ENCODE measurements at places on chromosomes 16 and 17. TPM values are rescaled to one million over a fixed set of nuclear protein-coding genes. Genes with fewer than 3 reads are reported as not detected.

DNA sequence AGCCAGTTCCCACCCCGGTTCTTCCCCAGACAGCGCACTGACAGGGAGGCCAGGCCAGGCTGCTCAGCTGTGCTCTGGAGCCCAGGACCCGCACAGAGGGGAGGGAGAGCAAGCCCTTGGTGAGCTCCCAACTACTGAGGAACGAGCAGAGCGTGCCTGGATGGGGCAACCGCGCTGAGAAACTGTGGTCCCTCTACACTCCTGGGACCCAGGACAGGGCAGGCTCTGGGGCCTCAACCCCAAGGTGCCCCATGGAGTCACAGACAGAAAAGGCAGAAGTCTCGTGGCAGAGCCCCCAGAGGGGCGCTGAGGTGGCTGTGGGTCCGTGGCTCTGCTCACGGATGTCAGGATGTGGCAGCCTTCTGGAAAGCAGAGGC is 16.3 kb downstream of the SLX4 start:
- DNase-seq: no peak

GRCh38 chr17:50631908-50632571 is 2.6 kb upstream of the ABCC3 start:
- DNase-seq: no peak

DNA sequence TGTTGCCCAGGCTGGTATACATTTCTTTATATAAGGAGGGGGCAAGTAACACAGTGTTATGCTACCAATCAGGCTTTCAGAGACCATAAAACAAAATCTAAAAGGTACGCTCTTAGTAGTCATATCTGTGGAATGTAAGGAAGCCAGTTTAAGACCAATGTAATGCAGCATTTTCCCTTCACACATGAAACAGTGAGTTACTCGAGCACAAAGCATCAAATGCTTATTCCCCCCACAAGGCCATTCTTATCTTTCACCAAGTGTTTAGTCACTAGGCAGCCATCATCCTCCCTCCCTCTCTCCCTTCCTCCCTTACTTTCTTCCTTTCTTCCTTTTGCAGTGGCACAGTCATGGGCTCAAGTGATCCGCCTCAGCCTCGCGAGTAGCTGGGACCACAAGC is 12.8 kb downstream of the HMOX2 start:
- no peak for DNase-seq

DNA sequence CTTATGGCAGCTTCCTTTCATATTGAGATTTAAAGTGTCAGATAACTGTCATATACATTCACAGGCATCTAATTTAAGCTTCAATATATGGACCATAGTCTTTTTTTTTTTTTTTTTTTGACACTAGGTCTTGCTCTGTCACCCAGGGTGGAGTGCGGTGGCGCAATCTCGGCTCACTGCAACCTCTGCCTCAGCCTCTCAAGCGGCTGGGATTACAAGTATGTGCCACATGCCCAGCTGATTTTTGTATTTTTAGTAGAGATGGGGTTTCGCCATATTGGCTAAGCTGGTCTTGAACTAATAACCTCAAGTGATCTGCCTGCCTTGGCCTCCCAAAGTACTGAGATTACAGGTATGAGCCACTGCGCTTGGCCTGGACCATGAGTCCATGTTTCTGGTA is 13.6 kb downstream of the CEP95 start:
- no peak for DNase-seq

- no peak for DNase-seq
Observed at GRCh38 chr17:64154313-64154695, 24.4 kb upstream of the ERN1 start.

DNA sequence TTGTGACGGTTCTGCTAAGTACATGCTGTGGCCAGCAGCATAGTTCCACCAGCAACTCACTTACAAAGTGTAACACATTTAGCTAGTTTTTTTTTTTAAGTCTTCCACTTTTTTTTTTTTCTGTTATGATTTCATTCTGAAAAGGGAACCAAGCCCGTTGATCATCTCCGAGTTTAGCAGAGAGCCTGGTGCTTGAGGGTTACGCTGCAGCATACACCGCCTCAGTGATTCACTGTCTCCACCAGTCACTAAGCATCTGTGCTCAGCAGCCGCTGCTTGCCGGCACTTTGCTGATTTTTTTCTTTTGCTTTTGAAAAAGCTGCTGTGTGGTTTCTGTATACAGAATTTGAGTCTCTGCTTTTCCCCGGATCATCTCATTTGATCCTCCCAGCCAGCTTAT is 194.5 kb upstream of the CDH13 start:
- DNase-seq: no peak

GRCh38 chr16:25959221-25959620 is 267.5 kb downstream of the HS3ST4 start:
- no peak for DNase-seq

- no peak for DNase-seq
Observed at GRCh38 chr17:13806092-13806491, 204.4 kb upstream of the HS3ST3A1 start.

GRCh38 chr16:81651758-81652718 is 127.1 kb upstream of the PLCG2 start:
- DNase-seq: peak; percentile 66

DNA sequence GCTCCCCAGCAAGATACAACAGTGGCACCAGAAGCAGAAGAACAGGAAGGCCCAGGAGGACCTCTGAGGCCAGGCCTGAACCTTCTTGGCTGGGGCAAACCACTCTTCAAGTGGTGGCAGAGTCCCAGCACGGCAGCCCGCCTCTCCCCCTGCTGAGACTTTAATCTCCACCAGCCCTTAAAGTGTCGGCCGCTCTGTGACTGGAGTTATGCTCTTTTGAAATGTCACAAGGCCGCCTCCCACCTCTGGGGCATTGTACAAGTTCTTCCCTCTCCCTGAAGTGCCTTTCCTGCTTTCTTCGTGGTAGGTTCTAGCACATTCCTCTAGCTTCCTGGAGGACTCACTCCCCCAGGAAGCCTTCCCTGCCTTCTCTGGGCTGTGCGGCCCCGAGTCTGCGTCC is 11.9 kb downstream of the CES3 start:
- DNase-seq: no peak

- DNase-seq: no peak
Observed at GRCh38 chr16:74944466-74944865, 40.5 kb downstream of the WDR59 start.

- DNase-seq: no peak
Observed at GRCh38 chr17:32813021-32813420, 63.9 kb downstream of the MYO1D start.

GRCh38 chr16:84616515-84616914 is 1.4 kb downstream of the COTL1 start:
- DNase-seq: peak; percentile 68

- no peak for DNase-seq
Observed at GRCh38 chr17:37546302-37546701, 56.6 kb downstream of the DUSP14 start.

DNA sequence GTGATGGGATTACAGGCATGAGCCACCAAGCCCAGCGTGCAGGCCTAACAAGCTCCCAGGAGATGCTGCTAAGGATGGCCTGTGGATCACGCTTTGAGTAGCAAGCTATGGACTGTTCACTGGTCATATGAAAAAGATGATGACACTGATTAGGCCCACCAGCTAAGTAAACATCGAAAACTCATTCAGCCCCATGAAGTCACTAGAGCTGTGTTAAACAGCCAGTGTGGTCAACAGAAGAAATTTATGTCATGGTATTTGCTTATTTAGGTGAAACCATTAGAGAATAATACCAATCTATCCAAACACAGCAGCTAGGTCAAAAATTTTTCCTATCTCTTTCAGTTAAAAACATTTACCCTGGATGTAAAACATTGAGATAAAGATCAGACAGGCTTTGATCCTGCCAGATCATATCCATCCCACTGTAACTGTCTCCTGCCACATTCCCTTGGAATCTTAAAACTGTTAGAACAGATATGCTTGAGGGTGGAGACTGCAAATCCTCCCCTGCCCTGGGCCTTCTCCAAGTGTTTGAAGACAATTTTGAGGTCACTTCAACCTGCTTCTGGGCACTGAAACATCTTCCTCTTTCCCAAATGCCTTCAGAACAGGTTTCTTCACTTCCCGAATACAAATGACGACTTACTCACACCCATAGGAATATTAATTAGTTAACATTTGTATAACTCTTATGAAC is 30.9 kb downstream of the HOXB1 start:
- no peak for DNase-seq

GRCh38 chr17:36002631-36003030 is 1.3 kb upstream of the CCL15 start:
- no peak for DNase-seq

DNA sequence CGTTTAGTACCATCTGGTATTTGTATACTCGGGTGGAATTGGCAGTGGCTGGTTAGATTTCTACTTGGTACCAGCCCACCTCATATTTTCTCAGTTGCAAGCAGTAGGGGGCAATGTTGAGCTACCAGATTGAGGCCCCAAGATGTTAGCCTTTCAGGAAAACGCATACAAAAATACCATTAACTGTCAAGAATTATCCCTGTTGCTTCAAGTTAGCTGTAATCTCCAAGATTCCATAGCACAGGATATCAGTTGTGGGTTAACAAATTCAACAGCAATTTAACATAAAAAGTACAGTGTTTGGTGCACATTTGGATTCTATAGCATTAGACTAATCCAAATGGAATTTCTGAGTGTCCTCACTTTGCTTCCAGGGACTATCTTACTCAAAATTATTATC is 188.2 kb downstream of the FTO start:
- DNase-seq: peak; percentile 62

DNA sequence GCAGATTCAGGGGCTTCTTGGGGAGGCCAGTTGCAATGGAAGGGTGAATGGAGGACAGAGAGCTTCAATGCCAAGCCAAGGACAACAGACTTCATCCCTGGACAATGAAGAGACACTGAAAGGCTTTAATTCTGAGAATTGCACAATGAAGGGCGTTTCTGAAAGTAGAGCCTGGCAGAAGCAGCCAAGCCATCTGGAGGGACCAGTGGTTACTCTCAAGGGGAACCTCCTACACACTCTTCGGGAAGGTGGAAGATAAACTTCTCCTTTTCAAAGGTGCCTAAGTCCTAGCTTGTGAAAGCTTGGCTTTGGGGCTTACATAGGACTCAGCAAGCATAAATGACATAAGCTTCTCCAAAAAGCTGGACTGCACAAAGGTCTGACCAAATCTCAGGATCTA is 6.2 kb upstream of the CES1 start:
- DNase-seq: no peak

DNA sequence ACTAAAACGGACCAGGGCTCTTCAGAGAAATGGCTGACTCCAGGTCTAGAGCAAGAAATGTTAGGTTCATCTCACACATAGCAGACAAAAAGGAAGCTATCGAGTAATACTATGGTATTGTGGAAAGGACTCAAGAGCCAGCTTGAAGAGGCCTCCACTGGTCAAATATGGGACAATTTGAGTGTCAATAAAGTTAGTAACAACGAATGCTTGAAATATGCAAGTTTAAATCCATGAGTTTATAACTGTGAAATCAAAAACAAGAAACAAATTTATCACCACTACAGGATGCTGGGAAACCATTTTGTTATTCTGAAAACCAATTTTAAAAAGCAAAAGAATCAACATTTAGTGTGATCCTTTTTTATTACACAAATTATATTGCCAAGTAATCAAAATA is 50.4 kb upstream of the ANKFY1 start:
- no peak for DNase-seq

DNA sequence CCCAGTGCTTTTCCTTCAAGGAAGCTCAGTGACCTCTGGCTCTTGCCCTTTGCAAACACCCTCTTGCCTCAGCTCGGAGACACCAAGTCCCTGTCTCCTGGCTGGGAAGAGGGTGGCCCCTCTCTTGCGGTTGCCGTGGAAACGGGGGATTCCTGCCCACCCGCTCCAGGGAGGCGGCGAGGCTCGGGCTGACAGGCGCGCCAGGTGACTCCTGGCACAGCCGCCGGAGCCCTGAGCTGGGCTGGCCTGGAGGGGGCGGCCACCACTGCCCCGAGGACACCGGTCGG is 71.4 kb downstream of the ABR start:
- DNase-seq: no peak

- peak; percentile 81 for DNase-seq
Observed at GRCh38 chr16:12661656-12662172, 142.0 kb downstream of the CPPED1 start.

GRCh38 chr16:65343556-65343955 is 221.7 kb upstream of the CDH11 start:
- no peak for DNase-seq

DNA sequence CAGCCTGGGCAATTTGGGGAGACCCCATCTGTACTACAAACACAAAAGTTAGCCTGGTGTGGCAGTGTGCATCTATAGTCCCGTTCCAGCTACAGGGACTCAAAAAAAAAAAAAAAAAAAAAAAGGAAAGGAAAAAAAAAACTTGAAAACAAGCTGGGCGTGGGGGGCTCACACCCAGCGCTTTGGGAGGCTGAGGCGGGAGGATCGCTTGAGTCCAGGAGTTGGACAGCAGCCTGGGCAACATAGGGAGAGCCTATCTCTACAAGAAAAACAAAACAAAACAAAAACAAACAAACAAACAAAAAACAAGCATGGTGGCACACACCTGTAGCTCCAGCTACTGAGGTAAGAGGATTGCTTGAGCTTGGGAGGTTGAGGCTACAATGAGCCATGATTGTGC is 12.9 kb upstream of the CCL17 start:
- no peak for DNase-seq

DNA sequence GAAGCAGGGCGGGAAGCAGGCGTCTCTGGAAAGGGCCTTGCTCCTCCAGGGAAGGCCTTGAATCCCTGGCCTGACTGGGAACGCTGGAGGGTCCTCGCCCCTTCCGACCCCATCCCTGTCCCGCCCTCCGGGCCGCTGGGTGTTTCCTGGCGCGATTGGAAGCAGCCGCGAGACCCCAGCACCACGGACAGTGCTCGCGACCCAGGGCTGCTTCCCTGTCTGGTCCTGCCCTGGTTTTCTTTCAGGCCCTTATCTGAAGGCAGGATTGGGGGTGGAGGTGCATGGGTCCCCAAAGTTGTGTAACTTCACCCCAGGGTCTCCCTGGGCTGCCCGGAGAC is 2.1 kb downstream of the MGAT5B start:
- DNase-seq: no peak

- no peak for DNase-seq
Observed at GRCh38 chr17:71029246-71029645, 859.9 kb downstream of the KCNJ2 start.

TSPOAP1 gene
- polyA plus RNA-seq: 70.8 TPM

NPIPA2 gene
- 12.0 TPM for polyA plus RNA-seq

EXOC3L1 gene
- 6.5 TPM for polyA plus RNA-seq

CCL11 gene
- 0.43 TPM for polyA plus RNA-seq

C1QTNF8 gene
- not detected for polyA plus RNA-seq

MRPL10 gene
- polyA plus RNA-seq: 55.4 TPM

SLC43A2 gene
- polyA plus RNA-seq: 41.4 TPM

HS3ST6 gene
- 0.13 TPM for polyA plus RNA-seq

EPX gene
- polyA plus RNA-seq: 0.83 TPM

SLC6A2 gene
- 0.09 TPM for polyA plus RNA-seq

SLC5A10 gene
- polyA plus RNA-seq: 0.55 TPM
